Cerebellar nuclear complex (tissue), 1 donor: ENCODE measurements at places on chromosomes 6 and 20.

DNA sequence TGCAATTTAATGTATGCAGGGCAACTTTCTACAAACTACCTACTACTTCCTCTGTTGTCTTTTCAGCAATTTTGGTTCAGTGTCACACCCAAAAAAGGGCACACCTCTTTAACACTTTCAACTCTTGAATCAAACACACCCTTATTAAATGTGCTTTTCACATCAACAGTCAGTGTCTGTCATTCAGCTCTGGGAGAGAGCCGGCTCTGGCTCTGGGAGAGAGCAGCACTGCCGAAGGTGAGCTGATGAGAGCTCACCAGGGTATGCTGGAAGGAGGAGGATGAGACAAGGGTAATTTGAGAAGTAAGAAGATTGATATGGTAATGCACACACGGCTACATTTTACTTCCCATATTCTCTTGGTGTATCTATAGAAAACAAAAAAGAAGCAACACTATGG is 134.3 kb downstream of the RTN4IP1 start:
- no peak for DNase-seq

- DNase-seq: no peak
Measured at GRCh38 chr20:33672426-33673113, 1.7 kb downstream of the NECAB3 start.

DNA sequence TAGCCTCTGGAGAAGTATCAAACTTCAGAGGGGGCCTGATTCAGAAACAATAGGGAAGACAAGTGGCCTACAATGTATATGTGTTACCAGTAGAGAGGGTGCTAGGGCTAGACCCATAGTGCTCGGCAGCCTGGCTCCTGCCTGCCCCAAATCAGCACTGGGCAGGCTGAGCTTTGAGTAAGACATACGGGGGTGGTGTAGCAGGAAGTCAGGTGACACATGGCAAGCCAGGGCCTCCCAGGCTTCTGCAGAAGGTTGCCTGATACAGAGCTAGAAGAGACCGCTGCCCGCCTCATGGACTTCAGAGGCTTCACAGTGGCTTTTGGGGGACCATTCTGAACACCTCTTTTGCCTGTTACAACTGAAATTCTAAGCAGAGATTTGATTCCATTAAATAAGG is 43.4 kb downstream of the RALY start:
- no peak for DNase-seq

DNA sequence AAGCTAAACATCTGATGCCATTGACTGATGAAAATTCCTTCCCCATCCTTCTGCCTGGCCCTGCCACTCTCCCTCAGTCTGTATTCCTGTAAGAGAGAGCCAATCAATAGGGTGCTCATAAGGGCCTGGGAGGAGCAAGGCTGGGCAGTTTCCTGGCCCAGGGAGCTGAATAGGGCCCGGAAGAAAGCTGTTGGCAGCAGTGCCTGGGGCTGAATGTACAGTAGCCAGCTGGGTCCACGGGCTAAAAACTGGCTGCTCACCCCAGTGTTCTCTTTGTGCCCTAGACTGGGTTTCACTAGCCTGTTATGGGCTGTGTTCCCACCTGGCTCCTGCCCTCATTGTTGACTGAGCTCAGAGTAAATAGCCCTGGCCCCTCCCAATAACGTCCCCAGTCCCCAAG is 1.7 kb upstream of the WFDC2 start:
- no peak for DNase-seq

DNA sequence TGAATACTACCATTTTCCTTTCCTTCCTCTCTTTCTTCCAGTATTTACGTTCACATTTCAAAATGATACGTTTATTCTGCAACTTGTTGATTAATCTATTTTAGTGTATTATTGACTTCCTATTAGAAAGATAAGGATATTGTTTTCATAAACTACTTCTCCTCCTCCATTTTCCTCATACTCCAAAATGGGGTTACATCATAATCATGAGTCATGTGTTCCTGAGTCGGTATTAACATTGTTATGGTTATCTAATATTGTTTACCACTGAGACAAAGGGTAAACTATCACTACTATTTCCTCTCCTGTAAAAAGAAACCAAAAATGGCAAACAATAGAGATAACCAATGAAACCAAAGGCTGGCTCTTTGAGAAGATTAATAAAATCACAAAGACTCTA is 126.5 kb upstream of the CDYL start:
- DNase-seq: no peak

- DNase-seq: no peak
Measured at GRCh38 chr6:136696238-136696637, 96.0 kb downstream of the MAP3K5 start.

DNA sequence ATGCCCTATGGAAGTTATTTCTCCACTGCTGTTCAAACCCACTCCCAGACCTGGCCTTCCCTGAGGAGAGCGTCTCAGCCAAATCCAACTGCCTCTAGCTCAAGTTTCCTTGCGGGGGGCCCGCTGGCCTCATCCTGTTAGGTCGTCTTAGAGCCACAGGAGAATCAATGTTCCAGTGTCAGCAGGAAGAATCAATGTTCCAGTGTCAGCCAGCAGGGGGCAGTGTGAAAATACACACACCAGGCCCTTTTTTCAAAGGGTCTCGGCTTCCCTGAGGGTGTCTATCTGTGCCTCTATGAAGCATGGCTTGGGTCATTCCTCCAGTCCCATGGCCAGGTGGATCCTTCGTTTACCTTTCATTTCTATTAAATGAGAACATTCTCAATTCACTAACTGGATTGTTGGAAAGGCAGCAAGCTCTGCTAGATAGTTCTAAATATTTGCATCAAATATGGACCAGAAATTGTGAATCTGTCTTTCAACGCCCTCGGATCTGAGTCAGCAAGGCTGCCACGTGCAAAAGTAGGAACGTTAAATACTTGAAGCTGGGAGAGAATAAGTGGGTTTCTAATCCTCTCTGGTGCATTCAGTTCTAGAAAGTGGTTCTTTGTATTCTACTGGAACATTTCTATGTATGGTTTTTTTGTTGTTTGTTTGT is 19.2 kb downstream of the PRND start:
- no peak for DNase-seq
